HS-27A (cell line): ENCODE measurements at places on chromosomes 1 and 21.

DNA sequence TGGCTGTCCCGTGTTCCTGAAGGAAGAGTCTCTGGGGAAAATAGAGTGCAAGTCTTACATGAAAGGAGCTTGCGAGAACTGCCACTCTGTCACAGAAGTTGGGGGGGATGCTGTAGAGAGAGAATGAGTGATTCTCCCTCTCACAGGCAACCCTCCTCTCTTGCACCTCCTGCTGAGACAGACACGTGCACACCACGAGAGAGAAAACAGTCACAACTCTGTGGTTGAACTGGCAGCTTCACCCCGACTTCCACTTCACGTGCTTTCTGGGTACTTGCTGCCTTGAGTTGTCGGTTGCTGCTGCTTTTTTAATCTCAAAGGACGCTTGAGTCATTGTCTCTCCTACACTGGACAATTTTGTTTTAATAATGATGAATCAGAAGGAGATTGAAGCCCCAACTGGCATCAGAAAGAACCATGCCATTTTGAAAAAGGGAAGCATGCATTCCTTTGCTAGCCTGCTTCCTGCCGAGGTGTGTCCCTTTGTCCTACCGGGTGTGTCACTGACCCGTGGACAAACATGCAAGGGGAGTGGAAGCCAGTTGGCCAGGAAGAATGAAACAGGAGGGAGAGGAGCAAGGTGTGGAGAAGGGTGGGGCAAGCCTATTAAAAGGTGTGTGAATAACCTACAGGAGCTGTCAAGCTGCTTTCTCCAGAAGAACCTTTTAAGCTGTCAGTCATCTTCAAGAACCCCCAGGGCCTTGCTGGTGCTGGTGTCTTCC lies 164.2 kb downstream of the CACNA1E start:
- DNase-seq = no peak

GRCh38 chr1:245984390-245985155 lies 522.5 kb downstream of the SMYD3 start:
- DNase-seq = no peak

GRCh38 chr1:201714542-201715329 lies 114.2 kb upstream of the IPO9 start:
- peak; percentile 98 for DNase-seq

DNA sequence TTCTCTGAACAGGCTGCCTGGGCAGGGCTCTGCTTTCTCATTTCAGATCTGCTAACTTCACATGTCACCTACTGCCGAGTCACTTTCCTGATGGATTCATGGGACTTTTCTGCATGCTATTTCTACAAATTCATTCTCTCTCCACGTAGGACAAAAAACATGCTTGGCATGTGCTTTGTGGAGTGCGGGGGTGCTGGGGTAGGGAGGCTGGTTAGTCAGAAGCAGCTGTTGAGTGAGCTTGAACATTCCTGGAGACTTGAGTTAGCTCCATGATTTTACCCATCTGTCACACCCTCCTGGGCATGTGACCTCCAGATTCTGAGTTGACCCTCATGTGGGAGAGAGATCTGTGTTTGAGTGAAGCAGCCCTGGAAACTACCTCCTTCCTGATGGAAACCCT lies 71.4 kb downstream of the UCK2 start:
- DNase-seq = peak; percentile 89

GRCh38 chr1:117240547-117240946 lies 29.8 kb upstream of the VTCN1 start:
- DNase-seq = no peak

- no peak for DNase-seq
Observed at GRCh38 chr1:234474375-234474774, 4.6 kb downstream of the TARBP1 start.

GRCh38 chr1:25516686-25517085 lies 26.7 kb upstream of the LDLRAP1 start:
- DNase-seq = no peak

GRCh38 chr1:6860401-6860800 lies 75.1 kb downstream of the CAMTA1 start:
- peak; percentile 77 for DNase-seq

DNA sequence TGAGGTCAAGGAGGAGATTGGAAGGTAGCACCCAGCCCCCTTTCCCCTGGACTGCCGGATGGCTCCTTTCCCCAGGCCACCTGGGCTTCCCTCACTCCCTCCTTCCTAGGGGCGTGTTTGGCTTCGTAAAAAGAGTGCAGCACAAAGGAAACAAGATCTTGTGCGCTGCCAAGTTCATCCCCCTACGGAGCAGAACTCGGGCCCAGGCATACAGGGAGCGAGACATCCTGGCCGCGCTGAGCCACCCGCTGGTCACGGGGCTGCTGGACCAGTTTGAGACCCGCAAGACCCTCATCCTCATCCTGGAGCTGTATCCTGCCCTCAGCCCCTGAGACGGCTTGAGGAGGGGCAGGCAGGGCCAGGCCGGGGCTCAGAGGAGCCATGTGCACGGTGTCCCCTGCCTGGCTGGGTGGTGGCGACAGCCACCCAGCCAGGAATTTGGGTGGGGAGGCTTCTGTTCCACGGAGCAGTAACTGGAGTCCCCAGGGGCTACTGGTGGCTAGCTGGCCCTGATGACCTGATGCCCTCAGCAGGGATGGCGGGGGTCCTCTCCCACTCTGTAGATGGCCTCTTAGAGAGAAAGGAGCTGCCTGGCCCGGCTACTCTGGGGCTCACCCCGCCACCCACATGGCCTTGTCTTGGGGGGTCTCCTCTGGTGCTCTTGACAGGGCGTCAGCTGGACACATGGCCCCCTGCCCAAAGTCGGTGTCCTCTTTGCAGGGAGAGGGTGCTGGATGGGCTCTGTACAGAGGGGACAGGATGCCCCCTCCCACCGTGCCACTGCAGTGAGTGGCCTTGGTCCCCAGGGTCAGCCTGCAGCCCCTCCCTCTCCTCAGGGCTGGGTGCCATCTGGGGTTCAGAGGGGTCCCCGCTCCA lies 39.5 kb downstream of the TRIM11 start:
- no peak for DNase-seq

- no peak for DNase-seq
Observed at GRCh38 chr1:185166106-185166505, 9.1 kb downstream of the SWT1 start.

DNA sequence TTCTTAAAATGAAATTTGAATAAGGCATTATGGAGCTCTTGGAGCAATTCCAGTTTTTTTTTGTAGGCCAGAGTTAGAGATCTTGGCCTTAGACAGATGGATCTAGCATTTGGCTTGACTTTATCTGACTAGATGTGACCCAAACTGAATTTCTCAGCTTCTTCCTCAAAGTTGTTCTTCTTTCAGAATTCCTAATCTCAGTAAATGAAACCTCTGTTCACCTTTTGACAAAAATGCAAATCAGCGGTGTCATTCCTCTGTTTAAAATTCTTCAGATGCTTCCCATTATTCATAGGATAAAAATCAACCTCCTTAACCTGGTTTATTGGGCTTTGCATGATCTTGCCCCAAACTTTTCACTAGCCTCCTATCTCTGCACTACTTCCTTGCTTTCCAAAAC lies 177.6 kb downstream of the RASAL2 start:
- no peak for DNase-seq

DNA sequence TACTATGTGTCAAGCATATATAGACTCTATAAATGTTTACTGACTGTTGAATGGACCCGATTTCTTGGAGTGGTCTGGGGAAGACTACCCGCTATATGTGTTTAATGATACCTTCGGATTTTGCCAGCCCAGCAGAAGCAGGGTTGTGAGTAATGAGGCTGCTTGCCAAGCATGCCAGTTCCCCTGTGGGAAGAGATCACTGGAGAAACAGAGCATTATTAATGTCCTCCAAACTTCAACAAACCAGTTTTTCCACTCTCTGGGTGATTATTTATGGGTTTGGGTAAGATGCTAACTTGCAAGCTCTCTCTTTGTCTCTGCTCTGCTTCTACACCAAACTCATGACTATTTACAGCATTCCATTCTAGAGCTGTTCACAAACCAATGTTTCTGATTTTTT lies 25.1 kb upstream of the PHGDH start:
- DNase-seq = no peak

- no peak for DNase-seq
Observed at GRCh38 chr1:194795917-194796593, 1609.6 kb upstream of the B3GALT2 start.

DNA sequence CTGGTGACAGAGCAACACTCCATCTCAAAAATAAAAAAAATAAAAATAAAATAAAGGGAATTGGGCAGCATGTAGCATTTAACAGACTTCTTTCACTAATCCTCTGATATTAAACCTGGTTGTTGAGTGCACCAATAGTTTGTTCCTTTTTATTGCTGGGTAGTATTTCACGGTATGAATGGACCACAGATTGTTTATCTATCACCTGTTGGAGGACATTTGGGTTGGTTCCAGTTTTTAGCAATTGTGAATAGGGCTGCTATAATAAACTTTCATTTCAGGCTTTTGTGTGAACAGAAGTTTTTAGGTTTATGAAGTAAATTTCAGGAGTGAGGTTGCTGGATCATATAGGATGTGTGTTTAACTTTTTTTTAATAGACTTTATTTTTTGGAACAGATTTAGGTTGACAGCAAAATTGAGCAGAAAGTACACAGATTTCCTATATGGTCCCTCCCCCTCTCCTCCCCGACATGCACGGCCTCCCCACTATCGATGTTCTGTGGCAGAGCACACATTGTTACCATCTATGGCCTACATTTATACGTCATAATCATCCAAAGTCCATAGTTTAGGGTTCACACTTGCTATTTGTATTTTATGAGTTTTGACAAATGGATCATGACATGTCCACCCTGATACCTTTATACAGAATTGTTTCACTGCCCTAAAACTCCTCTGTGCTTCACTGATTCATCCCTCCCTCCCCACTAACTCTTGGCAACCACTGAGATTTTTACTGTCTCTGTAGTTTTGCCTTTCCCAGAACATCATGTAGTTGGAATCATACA lies 66.1 kb upstream of the TMPRSS2 start:
- no peak for DNase-seq

DNA sequence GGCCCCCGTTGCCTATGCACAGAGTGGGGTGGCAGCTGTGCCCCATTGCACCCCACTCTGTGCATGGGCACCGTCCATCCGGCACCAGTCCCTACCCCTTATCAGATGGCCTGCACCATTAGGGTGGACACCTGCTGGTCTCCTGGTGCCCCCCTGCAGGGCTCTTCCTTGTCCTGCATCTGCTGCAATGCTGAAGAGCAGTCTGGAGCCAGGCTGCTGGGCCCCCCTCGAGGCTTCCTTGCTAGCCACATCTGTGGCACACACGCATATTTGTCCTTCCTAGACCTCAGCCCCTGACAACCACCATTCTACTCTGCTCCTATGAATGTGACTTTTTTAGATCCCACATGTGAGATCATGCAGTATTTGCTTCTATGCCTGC lies 56.4 kb downstream of the COL18A1 start:
- no peak for DNase-seq

DNA sequence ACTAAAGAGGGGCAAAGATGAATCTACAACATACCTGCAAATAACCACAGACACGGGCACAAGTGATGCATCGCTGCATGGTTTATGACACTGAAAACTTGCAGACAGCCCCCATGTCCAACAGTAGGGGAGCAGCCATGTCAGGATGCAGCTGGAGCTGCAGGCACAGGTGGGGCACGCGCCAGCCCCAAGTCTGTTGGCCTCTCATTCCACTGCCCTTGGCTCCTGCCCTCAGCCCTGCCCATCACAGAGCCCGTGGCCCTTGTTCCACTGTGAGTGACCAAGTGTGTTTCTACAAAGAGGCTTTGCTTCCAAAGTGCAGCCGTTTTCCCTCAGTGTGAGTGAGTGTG lies 3.2 kb upstream of the PADI4 start:
- no peak for DNase-seq

DNA sequence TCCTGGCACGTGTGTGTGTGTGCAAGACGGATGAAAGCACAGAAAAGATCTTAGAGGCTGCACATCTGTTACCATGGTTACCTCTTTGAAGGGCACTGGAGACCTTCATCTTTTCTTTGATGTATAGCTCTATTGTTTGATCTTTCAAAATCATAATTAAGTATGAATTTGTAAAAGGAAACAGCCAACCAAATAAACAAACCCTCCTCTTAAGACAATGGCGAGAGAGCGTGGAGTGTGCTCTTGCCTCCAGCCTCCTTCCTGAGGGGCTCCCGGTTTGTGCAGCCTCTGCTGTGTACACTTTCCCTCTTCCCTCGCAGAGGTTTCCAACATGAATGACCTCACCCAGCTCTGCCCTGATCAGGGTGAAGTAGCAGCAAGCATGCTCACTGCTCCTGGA lies 27.9 kb downstream of the CACNA1S start:
- no peak for DNase-seq

DNA sequence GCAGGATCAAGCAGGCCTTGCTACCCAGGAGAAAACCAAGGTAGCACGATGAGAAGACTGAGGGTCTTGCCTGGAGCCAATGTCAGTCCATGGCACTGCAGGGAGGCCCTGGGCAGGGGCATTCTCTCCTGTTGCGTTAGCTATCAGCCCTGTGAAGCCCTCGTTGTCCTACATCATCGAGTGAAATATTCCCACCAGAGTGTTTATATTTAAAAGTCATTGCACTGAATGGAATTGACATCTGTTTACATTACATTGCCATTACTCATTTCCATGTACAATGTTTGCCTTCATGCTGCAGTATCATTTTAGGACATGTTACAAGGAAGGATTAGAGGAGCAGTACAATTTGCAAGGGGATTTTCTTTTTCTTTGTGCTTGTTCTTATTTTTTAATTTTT lies 243.9 kb downstream of the KAZN start:
- DNase-seq = no peak

DNA sequence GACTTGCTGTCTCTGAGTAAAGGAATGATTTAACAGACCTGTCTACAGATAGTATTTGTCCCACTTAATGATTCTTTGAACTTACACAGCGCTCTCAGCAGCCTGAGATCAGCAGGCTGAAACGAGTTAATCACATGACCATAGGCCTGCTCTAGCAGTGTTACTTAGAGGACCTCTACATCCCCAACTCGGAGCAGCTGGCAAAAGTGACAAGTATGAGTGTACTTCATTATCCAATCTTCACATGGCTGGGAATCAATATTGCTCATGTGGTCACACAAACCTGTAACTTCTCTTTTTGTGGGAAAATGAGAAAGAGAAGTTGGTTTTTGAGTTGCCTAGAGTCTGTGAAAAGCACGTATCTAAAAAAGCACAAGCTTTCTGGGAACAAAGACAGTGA lies 11.4 kb upstream of the ATP13A2 start:
- no peak for DNase-seq

DNA sequence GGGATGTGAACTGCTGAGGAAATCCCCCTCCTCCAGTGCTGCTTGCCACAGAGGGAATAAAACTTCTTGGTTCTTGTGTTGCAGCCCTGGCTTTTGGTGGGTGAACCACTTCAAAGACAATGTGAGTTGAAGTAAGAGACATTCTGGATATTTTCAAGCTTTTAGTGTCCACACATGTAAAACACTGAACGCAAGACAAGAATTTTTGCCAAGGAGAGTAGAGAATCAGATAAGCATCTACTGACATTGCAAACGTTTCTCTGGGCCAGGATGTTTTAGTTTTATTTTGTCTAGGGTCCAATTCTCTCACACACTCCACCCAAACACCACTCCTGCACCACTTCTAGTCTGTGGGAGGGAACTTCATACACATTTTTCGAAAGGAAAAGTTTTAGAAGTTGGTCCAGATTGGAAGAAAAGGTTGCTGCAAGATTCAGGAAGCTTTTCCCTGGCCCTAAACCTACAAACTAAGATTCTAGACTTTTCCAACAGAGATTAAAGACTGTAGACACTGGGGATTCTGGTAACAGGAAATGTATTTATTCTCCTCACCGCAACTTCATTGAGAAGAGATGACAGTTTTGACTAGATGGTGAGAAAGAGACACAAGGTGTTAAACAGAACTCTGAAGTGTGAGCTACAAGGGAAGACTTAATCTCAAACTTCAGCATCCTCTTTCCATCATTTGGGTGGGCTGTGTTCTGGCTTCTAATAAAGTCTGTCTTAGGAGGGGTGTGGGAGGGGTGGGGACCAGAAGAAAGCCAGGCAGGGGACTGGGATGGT lies 16.1 kb downstream of the FASLG start:
- DNase-seq = no peak
